ENCODE measurements at places on chromosomes 6 and 20.

DNA sequence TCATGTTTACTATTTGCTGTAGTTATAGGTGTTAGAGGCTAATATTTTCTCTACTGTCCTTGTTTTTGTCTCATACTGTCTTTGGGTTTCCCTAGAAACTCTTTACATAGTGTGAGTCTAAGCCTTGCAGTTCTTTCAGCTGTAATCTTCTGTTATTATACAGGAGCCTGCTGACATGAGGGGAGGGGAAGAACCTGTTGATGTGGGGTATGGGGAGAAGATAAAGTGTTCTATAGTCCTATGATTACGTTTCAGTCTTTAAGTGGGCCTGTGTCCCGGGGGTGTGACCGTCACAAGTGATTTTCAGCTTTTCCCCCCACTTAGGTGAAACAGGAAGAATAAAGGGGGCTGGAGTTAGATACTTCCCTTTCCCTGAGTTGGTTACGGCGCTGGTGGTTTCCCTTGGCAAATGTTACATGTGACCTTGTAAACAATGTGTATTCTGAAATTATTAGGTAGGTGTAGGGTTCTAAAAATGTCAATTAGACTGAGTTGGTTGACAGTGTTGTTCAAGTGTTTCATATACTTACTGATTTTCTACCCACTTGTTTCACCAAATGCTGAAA lies 41.3 kb downstream of the REV3L start:
- DNase-seq, result no peak

DNA sequence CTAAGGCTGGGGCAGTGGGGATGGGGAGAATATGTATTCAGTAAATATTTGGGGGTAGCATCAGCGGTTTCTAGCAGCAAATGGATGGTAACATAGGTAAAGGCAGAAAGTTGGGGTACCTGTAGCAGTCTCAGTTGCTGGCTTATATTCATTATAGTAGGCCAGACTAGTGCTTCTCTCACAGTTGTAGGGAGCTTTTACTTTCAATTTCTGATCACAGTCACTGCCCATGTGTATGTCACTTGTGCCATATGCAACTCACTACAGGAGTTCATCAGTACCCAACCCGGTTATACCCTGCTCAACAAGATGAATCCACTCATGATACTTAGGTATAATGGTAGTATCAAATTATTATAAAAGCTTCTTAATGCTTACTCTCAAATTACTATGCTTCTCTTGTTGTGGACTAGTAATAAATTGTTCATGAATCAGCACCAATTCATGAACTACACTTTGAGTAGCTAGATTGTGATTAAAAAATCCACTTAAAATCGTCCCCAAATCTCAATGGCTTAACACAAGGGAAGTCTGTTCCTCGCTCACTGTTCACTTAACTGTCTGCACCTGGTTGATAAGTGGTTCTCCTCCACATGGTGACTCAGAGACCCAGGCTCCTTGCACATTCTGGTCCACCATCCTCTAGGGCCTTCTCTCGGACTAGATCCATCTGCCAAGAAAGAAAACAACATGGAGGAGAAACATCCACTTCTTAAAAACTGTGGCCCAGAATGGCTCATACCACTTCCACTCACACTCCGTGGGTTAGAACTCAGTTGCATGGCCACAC lies 31.3 kb upstream of the MYLIP start:
- no peak for DNase-seq

GRCh38 chr6:154614641-154615040 lies 104.2 kb upstream of the CNKSR3 start:
- no peak for DNase-seq

GRCh38 chr20:34891166-34892062 lies 15.0 kb downstream of the ACSS2 start:
- no peak for DNase-seq

DNA sequence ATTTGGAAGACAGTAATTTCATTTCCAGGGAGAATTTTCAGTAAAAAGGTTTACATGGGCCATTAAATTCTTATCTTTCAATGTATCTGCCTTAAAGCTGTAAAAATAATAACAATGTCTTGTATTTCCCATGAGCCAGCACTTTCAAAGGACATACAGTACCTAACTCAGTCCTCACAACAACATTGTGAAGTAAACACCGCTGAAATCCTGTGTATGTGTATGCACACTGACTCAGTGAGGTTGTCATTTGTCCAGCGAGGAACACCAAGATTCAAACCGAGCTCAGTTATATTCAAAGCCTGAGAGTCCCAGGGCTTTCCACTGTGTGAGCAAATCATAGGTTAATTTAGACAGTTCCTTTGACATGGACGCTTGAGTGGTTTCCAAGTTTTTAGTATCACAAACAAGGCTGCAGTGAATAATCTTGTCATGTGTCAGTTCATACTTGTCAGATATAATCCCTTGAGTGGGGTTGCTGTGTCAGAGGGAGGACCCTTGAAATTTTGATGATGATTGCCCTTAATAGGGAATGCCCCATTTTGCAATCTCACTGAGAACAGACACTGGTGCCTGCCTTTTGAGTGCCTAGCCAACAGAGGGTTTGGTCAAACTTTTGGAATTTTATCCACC lies 50.0 kb upstream of the SLC22A23 start:
- DNase-seq, result no peak

- DNase-seq, result no peak
These were observed 947.4 kb upstream of the CITED2 start for GRCh38 chr6:140321891-140322290.

DNA sequence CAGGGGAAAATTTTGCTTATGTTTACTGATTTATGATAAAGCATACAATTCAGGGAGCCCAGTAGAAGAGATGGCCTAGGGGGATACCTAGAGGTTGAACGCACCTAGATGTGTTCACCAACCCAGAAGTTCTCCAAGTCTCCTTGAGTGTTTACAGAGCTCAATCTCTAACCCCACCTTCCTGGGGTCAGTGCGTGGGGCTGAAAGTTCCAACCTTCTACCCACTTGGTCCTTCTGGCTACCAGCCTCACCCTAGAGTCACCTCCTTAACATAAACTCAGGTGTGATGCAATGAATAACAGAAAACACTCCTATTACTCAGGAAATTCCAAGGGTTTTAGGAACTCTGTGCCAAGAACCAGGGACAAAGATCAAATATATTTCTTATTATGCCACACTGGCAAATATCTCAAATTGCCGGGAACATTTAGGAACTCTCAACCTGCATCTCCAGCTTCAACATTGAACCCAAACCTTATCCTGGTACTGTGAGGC lies 26.4 kb downstream of the AFG1L start:
- DNase-seq, result no peak

DNA sequence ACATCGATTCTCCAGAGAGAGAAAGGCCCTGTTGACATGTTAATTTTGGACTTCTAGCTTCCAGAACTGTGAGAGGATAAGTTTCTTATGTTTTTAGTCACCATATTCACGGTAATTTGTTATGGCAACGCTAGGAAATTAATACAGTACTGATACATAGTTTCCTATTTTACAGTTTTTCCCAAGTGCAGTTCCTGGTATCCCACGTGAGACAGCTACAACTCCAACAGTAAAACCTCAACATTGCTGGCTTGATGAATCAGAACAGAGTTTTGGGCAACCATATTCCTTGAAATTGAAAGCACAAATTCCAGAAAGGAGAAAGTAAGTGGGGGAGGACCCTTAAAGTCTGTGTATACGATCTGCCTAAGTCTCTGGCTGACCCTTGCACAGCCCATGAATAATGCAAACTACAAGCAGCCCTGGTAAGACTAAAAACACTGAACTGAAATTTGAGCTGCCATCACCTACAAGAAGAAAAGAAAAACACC lies 505.1 kb upstream of the NRSN1 start:
- no peak for DNase-seq

DNA sequence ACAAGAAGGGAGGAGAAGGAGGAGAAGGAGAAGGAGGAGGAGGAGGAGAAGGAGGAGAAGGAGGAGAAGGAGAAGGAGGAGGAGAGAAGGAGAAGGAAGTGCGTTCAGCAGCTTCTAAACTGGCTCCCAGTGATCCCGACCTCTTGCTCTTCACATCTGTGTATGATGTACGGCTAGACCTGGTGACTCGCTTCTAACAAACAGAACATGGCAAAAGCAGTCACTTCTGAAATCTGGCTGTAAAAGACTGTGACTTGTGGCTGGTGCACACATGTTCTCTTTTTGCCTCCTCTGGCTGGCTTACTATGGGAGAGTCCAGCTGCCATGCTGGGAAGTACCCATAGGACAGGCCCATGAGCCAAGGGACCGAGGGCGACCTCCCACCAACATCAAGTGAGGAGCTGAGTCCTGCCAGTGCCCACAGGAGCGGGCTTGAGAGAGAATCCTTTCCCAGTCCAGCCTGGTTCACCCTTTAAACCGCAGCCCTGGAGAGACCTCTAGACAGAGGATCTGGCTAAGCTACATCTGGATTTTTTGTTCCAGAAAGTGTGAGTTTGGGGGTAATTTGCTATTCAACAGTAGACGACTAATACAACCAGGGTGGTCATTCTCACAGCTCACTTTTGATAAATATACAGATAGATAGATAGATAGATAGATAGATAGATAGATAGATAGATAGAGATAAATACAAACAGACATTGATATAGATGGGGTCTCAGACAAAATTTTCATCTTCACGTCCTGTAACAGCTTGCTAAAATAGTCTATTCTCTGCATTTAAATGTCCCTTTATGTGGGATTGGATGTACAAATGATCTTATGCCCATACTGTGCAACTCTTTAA lies 42.3 kb downstream of the RPP40 start:
- DNase-seq, result no peak

GRCh38 chr6:117928833-117929232 lies 21.8 kb downstream of the SLC35F1 start:
- no peak for DNase-seq

GRCh38 chr6:15399641-15400470 lies 154.0 kb downstream of the JARID2 start:
- DNase-seq, result peak; percentile 62

DNA sequence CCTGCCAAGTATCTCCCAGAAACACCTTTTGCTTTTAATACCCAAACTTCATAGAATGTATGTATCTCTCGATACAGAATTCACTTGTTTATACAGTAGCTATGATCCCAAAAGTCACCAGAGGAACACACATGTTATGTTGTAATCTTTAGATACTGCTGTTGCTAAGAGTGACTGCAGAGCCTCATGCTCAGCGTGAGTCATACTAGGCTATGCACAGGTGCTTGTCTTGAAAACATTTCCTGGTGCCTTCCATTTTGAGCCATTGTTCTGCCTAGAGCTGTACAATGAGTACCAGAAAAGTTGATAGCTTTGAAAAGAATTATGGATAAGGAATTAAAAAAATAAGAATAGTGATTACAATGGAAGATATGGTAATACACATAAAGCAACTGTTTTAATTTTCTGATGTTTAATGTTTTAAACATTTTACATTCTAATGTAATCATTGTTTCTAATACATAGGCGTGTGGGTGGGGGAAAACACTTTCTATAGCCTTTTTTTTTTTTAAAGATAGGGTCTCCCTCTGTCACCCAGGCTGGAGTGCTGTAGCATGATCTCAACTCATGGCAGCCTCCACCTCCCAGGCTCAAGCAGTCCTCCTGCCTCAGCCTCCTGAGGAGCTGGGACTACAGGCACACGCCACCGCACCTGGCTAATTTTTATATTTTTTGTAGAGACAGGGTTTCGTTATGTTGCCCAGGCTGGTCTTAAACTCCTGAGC lies 79.4 kb downstream of the CD24 start:
- DNase-seq, result no peak

DNA sequence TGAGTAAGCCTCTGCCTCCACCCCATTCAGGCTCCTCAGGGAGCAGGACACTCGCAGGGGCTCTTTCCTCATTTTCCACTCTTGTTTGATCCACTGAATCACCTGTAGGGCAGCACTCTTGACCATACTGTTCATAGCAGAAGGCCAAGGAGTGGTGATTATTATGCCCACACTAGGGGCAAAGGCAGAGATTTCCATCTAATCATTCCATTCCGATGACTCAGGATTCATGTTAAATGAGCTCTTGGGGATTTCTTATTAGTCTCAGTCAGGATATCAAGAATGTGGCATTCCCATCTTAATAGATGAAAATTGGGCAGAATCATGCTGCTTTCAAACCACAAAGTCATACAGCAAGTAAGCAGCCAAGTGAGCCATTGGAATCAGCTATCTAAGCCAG lies 101.9 kb upstream of the MOCS1 start:
- no peak for DNase-seq

GRCh38 chr6:105482227-105482844 lies 79.5 kb upstream of the PREP start:
- peak; percentile 38 for DNase-seq

GRCh38 chr6:169536446-169537170 lies 165.2 kb downstream of the WDR27 start:
- DNase-seq, result no peak

DNA sequence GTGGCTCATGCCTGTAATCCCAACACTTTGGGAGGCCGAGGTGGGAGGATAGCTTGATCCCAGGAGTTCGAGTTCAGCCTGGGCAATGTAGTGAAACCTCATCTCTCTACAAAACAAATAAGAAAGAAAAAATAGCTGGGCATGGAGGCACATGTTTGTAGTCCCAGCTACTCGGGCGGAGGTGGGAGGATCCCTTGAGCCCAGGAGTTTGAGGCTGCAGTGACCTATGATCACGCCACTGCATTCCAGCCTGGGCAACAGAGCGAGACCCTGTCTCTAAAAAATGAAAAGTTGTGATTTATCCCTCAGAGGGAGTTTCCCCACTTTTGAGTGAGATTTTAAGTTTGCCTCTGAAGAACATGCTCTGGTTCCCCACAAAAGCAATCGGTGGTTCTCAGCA lies 17.4 kb upstream of the BMP7 start:
- DNase-seq, result no peak

- no peak for DNase-seq
These were observed 73.1 kb downstream of the NDUFAF5 start for GRCh38 chr20:13857961-13858360.

- no peak for DNase-seq
These were observed 265.9 kb downstream of the DLL1 start for GRCh38 chr6:170024940-170025339.

DNA sequence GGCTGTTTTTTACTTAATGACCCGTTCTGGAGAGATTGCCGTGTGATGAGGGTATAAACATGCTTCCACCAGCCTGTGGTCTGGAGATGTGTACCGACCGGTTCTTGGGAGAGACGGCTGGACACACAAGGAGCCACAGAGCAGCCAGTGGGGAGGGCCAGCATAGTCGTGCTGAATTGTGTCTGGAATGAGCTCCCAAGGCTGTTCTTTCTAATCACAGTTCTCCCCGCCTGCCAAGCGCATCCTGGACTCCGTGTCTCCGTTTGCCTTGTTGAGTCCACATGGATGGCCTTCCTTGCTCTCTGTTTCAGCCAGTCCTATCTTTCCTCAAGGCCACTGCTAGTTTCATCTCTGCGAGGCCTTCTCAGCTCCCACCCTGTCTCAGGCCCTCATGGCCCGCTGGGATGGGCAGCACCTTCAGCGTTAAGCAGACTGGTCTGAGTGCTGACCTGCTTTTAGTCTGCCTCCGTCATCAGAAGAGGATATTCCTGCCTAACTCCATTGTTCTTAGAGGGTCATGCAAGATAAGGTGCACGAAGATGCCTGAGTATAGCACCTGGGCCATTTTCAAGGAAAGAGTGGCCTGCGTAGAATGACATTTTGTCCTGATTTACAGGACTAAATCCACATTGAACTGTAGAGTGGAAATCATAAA lies 20.6 kb downstream of the MANBAL start:
- no peak for DNase-seq
